NCI-H1092 treated with DMSO at 0.1 percent for 48 hours (cell line): ENCODE measurements at places on chromosomes 6 and 20.
A peak's percentile ranks its signal among the peaks of the same experiment; 100 is the strongest.

GRCh38 chr6:110322151-110322873 lies 35.8 kb downstream of the METTL24 start:
- no peak for DNase-seq

GRCh38 chr6:116083052-116083451 lies 17.6 kb upstream of the NT5DC1 start:
- no peak for DNase-seq

DNA sequence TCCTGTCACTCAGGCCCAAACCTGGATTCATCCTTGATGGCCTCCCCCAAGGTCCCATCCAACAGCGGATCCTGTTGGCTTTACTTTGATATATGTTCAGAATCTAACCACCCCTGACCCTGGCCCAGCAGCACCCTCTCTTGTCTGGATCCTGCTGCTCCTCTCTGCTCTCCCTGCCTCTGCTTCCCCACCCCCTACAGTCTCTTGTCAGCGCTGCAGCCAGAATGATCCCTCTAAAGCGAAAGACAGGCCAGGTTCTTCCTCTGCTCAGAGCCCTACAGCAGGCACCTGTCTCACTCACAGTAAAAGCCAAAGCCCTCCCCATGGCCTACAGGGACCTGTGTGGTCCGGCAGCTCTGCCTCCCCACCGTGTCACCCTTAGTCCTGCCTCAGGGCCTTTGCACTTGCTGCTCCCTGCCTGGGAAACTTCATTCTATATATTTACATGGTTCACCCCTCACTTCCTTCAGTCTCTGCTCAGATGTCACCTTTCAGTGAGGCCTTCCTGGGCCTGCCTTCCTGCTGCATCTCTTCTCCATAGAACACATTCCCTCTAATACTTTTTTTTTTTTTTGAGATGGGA lies 37.4 kb upstream of the KCNB1 start:
- no peak for DNase-seq

- no peak for DNase-seq
Observed at GRCh38 chr6:30495993-30496392, 6.7 kb downstream of the HLA-E start.

- no peak for DNase-seq
Observed at GRCh38 chr20:33119725-33120720, 40.6 kb downstream of the BPIFB4 start.

GRCh38 chr6:139008117-139008516 lies 20.1 kb upstream of the REPS1 start:
- DNase-seq: no peak

- no peak for DNase-seq
Observed at GRCh38 chr6:160042014-160042773, 73.3 kb downstream of the IGF2R start.

- no peak for DNase-seq
Observed at GRCh38 chr20:21266191-21266536, 37.0 kb upstream of the XRN2 start.

DNA sequence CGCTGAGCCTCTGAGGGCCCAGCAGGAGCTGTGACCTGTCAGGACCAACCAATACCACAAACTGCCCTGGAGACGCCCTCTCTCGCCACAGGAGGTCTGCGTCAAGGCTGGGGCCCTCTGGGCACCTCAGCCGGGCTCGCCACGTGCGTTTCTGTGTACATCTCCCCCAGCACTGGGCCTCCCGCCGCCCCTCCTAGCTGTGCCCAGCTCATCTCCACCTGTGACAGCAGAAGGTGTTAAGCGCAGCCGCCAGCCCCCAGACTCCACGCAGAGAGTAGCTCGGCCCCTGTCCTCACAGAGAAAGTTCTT lies 91.4 kb downstream of the TAF4 start:
- no peak for DNase-seq

DNA sequence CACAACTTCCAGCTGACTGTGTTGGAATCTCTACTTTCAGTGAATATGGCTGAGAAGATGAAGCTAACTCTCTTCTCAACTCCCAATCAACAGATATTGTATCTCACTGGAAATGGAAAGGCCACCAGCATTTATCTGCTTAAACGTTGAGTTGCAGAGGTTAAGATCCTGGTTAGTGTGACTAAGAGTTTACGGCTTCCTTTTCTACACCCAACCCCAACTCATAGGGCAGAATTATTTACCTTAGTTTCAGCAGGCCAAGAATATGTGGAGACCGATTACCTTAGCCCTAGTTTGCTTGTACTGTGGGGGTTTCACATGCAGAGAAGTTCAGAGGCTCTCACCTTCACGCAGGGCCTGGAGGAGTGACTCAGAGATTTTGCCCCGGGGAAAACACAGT lies 1026.6 kb downstream of the EYS start:
- no peak for DNase-seq

GRCh38 chr20:8094850-8095249 lies 37.2 kb upstream of the PLCB1 start:
- no peak for DNase-seq

DNA sequence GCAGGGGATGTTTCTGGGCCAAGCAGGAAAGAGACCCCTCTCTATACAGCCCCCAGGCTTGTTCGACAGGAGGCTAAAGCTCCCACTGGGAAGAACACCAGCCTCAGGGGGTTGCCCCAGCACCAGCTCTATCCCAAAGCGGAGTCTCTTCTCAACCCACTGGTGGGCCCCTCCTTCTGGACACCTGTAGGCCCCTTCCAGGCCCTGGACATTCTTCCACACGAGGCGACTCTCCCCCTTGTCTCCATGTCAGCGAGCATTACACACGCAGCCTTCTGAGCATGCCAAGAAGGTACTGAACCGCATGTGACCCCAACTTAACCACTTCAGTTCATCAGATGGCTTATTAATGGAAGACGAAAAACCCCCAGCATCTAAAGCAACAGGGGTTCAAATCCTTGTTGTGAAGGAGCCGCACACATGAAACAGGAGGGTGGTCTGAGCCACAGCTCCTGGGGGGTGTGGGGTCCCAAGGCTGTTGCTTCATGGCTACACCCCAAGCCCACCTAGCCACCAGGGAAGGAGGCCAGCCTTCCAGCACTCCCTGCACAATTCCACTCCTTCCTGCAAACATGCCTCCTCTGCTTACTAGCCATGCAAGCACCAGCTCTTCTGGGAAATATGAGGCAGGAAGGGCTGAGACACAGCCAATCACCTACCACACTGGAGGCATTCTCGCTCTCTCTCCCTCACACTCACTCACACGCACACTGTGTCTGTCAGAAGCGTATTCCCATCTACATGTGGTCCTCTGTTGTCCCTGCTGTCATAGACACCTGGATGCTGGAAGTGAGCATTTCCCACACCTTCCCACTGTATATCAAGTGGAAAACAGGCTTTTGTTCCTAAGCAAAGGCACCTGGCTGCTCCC lies 104.5 kb downstream of the NOL4L start:
- DNase-seq: no peak

DNA sequence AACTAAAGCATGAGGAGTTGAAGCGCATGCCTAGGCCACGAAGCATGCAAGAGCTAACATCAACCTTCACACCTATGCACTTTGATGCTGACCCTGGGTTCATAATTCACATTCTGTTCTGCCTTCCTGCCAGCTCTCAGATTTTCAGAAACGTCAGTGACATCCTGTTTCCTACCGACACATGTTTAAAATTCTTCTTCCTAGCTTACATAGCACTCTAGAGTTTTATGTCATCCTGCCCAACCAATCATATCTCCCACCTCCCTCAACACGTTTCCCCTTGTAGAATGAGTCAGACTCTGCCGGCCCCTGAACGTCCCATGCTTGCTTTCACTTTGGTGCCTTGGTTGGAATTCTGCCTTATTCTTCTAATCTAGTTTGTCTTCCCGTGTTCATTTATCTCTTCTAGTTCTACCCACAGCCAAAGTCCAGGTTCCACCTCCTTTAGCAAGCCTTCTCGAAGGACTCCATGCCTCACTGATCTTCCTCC lies 97.2 kb upstream of the MAP7 start:
- no peak for DNase-seq

DNA sequence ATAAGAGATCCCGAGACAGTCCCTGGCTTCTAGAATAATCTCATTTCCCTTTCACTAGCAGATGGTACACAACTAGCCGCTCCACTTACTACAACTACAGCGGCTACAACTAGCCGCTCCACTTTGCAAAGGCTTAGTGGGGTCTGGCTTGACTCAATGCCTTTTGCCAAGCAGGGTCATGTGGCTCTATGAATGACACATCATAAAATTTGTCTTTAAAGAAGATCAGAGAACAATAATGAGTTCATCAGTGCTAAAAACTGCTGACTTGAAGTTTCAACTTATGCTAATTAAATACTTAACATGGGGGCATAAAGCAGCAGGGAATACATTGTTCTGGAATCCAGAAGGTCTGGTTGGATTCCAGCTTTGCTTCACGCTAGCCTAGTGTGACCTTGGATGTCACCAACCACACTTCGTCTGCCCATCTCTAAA lies 2.0 kb upstream of the MICAL1 start:
- DNase-seq: no peak

DNA sequence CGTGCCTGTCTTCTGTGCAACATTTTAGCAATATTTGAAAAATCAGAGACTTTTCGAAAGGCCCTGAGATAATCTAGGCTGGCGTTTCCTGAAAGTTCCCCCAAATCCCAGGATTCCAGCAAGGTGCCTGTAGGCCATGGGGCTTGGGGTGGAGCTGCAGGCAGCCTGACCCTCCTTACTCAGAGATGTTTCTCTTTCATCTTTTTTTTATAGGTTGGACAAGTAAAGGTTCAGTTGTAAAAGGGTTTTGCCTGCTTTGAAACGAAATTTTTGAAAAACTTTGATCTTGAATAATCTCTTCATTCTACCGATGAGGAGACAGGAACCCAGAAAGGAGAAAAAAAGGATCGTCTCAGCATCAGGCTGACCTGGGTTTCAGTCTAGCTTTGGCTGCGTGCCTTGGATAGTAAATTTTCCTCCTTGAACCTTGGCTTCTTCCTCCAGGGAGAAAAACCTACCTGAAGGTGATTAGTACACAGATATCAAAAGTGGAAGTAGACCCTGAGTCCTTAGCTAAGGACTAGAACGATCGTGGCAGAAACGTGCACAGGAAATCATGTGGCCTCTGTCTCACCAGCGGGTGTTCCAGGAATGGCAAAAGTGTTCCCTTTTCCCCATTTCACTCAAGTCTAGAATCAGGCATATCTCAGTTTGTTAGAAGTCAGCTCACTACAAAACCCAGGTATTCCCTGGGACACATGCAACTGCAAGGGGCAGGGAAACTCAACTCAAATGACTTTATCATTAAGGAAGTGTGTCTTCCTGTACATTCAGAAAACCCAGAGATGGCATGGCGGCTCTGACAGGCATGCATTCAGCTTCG lies 128.2 kb upstream of the PTPN1 start:
- no peak for DNase-seq

DNA sequence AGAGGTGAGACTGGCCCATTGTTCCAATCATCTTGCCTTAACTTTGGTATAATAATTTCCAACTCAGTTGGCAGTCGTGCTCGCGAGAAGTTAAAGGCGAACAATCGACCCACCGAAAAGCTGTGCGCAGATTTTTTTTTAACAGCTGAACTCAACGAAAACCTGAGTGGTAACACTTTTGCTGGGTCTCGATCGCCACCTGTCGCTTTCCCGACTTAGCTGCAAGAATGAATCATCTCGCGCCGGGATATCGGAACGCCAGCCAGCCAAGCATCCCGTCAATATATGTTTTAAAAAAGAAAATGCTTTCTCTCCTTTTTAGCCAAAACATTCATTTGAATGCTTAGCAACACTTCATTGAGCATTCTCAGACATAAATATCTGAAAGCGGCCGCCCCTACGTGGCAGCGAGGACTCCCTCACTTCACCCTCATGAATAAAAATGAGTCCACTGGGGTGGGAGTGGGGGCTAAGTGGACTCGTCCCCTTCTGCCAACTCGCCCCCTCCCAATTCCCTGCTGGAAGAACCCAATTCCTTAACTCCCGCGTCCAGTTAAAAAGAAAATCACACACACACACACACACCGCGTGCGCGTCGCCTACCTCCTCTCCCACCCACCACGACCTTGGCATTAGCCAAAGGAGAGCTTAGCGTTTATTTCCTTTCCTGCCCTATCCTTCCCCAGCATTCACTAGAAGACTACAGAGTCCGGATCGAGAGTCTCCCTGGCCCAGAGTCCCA lies 1.5 kb downstream of the COL12A1 start:
- peak; percentile 59 for DNase-seq

DNA sequence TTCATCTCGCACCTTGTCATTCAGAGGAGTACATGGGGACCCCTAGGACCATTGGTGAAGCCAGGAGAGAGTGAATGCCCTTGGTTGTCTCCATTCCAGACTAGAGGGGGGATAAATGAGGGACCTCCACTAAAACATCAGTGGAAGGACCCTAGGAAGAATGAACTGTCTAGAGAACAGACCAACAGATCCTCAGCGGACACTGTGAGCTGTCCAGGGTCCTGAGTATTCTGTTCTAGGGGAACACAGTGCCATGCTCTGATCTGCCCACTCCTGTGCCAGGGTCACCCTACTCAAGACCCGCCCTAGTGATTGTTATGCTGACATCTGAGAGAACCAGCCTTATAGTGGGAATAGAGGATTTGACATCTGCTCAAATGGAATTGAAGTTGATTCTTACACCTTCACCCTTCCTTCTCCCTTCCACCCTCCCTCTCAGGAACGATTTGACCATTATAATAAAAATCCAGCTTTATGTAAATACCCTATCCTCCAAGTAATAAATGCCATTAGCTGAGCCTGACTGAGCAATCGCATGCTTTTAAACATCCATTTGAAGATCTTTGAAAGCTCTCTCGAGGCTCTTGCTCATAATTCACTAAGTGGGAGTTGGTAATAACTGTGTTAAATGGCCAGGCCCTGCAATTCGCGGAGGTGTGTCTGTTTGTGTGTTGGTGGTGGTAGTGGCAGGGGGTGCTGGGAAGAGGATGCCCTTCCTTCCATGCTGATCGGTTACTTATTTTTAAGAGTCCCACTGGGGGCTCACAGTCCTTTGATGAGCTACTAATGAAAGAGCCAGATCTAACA lies 43.6 kb upstream of the SLC32A1 start:
- DNase-seq: no peak

DNA sequence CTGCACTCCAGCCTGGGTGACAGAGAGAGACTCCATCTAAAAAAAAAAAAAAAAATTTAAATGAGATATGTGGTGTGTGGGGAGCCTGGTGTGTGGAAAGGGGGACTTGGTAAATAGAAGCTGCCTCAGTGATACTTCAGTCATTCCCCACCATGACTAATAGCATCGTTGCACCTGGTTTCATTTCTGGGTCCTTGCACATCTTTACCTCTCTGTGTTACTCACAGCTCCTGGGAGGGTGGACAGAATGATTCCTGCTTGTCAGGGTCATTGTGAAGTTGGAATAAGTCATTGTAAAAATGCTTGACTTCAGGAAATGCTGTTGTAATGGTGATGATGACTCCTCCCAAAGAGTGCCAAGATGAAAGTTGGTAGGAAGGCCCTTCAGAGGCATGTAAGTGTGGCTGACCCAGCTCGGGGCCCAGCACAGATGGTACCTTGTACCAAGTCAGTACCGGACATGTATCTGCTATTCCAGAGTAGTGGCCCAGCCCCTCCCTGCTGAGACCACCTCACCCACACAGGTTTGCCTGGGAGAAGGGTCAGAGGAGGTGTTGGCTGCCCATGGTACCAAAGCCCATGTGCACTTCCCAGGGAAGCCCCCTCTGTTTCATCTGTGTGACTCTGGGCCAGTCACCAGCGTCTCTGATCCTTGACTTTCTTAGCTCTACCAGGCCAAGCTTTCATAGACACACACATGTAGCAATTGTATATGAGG lies 48.4 kb downstream of the PLAGL2 start:
- no peak for DNase-seq

- peak; percentile 8 for DNase-seq
Observed at GRCh38 chr20:48965189-48965910, 43.8 kb downstream of the ARFGEF2 start.
